CD4-positive, alpha-beta T cell treated with Interleukin-21 for 1 hour (primary cell): ENCODE measurements at places on chromosomes 11 and 22.
A peak's percentile ranks its signal among the peaks of the same experiment; 100 is the strongest.

- DNase-seq = peak; percentile 13
Measured at GRCh38 chr11:83087035-83087434, 15.3 kb upstream of the RAB30 start.

GRCh38 chr11:124465368-124465767, 19.9 kb upstream of the OR8B8 start:
- no peak for DNase-seq

- DNase-seq = no peak
Measured at GRCh38 chr11:128902515-128903066, 11.4 kb downstream of the KCNJ5 start.

GRCh38 chr11:129778877-129779276, 36.8 kb upstream of the TMEM45B start:
- DNase-seq = no peak

DNA sequence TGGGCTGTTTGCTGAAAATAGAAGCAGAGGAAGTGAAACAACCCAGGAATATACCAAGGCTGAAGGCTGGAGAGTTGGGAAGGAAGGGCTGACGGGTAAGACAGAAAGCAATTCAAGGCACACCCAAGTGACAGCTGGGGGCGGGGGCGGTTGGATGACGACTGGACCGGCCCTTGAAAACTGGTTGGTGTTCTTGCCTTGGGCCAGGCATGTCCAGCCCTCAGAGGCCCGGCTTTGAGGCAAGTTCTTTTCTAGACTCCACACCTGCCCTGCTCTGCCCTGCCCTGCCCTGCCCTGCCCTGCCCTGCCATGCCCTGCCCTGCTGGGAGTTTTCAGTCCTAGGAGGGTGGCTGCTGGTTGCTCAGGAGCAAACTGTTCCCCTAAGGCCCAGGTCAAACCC, 34.2 kb upstream of the CACNG2 start:
- DNase-seq = no peak

- no peak for DNase-seq
Measured at GRCh38 chr11:24819006-24819405, 322.2 kb downstream of the LUZP2 start.

- no peak for DNase-seq
Measured at GRCh38 chr11:108597736-108598355, 4.3 kb upstream of the EXPH5 start.

DNA sequence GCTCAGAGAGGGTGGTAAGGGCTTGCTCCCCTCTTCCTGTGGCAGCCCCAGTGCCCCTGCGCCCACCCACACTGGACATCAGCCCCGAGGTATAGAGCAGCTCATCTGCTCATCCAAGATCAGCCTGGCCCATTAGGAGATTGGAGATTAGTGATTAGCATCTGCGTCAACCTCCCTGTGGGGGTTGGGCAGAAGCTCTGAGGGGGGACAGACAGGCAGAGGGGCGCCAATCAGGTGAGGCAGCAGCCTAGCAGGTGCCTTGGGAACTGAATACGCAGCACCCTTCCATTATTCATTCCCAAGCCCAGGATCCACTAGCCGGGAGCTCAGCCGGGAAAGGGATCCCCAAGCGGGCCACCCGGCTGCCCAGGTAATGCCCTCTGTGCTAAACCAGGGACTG, 11.0 kb downstream of the SMTN start:
- DNase-seq = no peak

DNA sequence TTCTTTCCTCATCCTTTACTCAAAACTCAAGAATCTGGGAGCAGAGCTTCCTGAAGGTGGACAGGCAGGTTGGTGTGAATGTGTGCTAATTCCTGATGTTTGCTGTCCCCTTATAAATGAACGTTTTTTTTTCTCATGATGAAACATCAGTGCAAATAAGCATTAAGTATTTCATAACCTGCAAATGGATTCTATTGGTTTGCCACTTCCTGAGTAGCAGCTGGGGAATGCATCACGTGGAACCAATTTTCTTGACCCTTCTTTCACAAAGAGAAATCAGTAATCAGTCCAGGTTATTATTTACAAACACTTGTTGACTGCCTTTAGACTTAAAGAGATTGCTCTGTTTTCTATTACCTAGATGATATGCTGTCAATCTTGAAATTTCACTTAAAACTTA, 40.1 kb upstream of the SCN3B start:
- DNase-seq = no peak

- no peak for DNase-seq
Measured at GRCh38 chr11:66728038-66728692, 851 bp downstream of the SPTBN2 start.

GRCh38 chr11:112670806-112671570, 290.2 kb upstream of the NCAM1 start:
- no peak for DNase-seq

GRCh38 chr11:121137005-121137404, 36.0 kb downstream of the TECTA start:
- DNase-seq = no peak
